ENCODE measurements at places on chromosomes 5 and 9.

DNA sequence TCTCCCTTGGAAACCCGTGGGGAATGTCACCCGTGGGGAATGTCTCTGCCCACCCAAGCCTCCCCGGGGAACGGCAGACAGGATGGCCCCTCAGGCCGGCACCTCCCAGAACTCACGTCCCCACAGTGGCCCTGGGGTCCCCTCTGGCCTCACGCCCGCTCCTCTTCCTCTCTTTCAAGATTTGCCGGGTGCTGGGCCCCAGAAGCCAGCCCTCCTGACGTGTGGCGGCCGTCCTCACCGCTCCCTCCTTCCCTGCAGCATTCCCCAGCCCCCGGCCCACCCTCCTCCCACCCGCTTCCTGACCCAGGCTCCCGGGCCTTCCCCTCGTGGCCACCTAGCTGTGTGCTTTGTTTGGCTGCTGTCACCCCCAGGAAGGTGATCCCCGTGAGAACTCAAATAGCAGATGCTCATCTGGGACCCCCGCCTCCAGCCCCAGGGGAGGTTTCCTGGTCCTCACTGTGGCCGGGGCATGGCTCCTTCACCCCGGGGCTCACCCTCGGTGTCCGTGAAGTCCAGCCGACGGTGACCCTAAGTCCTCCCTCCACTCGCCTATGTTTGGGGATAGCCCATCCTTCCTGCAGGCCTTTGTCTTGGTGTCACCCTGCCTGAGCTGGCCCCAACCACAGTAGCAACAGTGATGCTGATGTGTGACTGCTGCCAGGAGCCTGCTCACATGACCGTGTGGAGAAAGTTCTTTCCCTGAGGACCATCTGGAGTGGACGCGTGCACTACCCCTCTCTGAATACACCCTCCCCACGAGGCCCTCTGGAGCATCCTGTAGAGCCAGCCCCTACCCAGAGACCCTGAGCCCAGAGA is 163.3 kb upstream of the IER5L start:
- peak; percentile 82 for DNase-seq

DNA sequence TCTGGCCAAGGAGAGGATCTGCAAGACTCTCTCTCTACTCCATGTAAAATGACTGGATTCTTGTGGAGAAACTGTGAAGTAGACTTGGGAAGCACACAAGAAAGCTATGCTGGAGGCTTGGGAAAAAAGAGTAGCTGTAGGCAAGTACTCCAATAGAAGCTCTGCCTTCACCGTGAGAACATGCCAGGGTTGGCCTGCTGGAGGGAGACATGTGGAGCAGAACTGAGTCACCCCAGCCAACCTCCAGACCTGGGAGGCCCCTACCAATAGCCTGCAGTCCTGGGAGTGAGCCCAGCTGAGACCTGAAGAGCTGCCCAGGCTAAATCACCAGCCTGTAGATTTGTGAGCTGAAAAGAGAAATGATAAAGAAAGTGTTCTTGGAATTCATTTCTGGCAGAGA is 66.6 kb downstream of the DEPDC1B start:
- peak; percentile 70 for DNase-seq

DNA sequence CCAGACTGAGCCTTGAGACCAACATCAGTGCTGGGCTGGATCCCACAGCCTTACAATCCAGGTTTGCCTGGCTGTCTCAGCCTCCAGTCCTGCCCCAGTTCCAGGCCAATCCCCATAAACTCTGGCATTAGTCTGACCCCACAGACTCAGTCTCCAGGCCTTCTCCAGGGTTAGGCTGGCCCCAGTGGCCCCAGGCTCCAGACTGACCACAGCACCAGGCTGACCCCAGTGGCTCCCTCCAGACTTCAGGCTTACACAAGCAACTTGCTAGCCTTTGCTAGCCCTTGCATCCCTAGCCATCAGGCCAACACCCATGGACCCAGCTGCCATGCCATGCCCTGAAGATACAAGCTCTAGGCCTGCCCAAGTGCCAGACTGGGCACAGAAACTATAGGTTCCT is 1326.0 kb upstream of the C9orf72 start:
- DNase-seq: no peak

- DNase-seq: no peak
Observed at GRCh38 chr9:89872913-89873707, 268.3 kb downstream of the GADD45G start.

GRCh38 chr9:17623965-17624364 is 45.1 kb downstream of the SH3GL2 start:
- no peak for DNase-seq

GRCh38 chr9:114968671-114969070 is 38.3 kb upstream of the TNFSF8 start:
- DNase-seq: no peak

DNA sequence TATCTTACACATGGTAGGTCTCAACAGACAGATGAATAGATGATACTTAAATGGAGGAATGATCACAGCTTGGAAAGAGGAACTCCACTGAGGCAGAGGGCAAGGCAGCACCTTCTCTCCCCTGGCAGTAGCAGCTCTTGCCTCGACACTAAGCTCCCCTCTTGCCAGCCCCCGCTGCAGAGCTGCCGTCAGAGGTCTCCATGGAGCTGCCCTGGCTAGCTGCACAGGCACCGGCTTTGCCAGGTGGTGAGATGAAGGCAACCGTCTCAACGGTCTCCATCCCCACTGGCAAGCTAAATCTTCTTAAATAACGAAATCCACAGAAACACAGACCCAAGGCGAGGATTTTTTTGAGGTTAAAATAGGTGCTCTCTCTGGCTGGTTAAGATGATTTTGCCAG is 81.2 kb downstream of the CRB2 start:
- no peak for DNase-seq

- peak; percentile 18 for DNase-seq
Observed at GRCh38 chr9:125437771-125438221, 176.2 kb downstream of the GAPVD1 start.

DNA sequence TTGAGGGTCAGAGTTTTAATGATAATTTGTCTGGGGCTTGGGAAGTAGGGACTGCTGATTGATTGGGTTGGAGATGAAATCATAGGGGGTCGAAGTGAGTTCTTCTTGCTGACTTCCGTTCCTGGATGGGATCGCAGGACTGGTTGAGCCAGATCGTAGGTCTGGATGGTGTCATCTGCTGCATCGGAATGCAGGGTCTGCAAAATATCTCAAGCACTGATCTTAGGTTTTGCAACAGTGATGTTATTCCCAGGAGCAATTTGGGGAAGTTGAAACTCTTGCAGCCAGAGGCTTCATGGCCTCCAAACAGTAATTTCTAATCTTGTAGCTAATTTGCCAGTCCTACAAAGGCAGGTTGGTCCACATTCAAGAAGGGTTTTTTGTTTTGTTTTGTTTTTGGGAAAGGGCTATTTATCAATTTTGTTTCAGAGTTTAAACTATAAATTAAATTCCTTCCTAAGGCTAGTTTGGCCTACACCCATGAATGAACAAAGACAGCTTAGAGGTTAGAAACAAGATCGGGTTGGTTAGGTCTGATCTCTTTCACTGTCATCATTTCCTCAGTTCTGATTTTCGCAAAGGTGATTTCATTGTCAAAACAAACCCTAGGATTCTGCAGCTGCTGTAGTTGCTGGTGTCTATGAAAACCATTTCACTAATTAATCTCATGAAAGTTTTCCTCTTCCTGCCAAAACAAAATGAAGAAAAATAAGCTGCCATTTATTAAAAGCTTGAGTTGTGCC is 388.0 kb downstream of the TMEM232 start:
- DNase-seq: no peak

DNA sequence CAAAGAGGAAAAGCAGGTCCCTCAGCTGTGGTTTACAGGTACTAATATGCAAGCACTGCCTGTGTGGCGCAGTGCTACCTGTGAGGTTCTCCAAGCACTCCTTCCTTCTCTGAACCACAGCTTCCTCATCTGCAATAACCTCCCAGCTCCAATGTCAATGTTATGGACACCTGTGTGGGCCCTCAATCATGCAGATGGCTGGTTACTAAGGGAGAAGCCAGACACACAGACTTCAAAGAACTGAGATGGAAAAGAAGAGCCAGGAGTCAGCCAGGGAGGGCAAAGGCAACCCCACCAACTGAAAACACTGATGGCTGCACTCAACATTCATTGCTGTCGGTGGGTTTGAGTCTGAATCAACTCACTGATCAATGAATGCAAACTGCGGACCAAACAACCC is 77.7 kb downstream of the NR6A1 start:
- DNase-seq: no peak

- no peak for DNase-seq
Observed at GRCh38 chr9:99569840-99570239, 251.8 kb upstream of the NR4A3 start.

GRCh38 chr5:4880304-4880741 is 259.8 kb upstream of the ADAMTS16 start:
- no peak for DNase-seq

DNA sequence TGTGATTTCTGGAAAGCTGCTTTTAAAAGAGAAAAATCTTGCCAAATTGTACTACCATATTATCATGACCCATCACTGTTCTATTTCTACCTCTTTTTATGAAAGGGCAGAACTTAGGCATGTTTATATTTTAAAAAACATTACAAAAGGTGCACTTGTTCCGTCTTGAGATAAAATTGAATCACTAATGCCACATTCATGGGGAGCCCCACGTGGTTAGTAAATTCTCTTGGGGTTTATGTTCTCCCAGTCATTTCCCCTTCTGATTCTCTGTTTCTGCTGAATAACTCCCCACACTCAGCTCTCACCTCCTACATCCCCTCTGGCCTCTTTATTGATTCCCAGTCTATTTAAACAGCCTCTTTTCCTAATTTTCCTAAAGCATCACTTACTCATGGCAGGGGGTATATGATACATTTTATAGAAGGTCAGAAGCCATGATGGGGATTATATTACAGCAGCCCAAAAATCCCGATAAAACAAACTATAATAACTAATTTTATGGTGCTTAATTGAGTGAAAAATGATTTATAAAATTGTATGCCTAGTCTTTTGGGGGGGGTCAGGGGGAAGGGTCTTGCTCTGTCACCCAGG is 19.7 kb upstream of the VLDLR start:
- DNase-seq: no peak

- no peak for DNase-seq
Observed at GRCh38 chr5:125411071-125411743, 664.8 kb upstream of the ZNF608 start.

GRCh38 chr9:21504894-21505293 is 22.8 kb upstream of the IFNE start:
- DNase-seq: no peak

DNA sequence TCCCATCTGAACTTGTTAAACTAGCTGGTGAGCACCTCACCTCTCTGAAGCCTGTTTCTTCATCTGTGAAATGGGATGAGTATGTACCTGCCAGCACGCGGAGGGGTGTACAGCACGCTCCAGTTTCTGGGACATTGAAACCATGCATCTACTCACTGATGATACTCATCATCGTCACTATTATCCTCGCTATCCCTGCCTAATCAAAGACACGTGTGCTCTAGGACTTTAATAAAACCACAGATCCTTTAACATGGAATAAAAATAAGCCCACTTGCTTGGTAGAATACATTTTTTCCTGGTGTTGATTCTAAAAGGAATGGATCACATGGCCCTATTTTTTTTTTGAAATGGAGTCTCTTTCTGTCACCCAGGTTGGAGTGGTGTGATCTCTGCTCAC is 37.3 kb upstream of the POMT1 start:
- DNase-seq: no peak

DNA sequence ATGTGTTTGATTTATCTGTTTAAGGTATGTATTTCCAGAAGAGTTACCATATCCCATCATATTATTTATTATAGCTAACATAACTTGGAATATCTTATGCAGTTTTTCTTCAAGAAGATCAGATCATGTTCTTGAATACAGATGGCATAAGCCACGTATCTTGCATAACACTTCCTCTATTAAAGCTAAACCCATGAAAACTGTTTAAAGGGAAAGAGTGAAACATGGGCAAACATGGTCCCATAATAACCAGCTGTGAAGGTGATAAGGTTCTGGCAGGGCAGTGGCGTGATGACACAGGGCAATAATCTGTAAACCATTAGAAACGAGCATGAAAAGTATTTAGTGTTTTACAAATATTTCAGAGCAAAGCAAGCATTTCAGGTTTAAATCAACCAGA is 34.2 kb downstream of the EFNA5 start:
- no peak for DNase-seq

- DNase-seq: no peak
Observed at GRCh38 chr5:133253070-133253469, 201.3 kb downstream of the HSPA4 start.

GRCh38 chr5:65668696-65669095 is 43.9 kb downstream of the SHLD3 start:
- DNase-seq: no peak

- DNase-seq: no peak
Observed at GRCh38 chr5:143228597-143229293, 174.7 kb downstream of the NR3C1 start.

GRCh38 chr5:77181173-77181572 is 29.3 kb upstream of the PDE8B start:
- DNase-seq: no peak

- no peak for DNase-seq
Observed at GRCh38 chr5:43569236-43569746, 12.4 kb upstream of the PAIP1 start.

GRCh38 chr5:40360685-40361084 is 319.0 kb upstream of the PTGER4 start:
- DNase-seq: no peak

DNA sequence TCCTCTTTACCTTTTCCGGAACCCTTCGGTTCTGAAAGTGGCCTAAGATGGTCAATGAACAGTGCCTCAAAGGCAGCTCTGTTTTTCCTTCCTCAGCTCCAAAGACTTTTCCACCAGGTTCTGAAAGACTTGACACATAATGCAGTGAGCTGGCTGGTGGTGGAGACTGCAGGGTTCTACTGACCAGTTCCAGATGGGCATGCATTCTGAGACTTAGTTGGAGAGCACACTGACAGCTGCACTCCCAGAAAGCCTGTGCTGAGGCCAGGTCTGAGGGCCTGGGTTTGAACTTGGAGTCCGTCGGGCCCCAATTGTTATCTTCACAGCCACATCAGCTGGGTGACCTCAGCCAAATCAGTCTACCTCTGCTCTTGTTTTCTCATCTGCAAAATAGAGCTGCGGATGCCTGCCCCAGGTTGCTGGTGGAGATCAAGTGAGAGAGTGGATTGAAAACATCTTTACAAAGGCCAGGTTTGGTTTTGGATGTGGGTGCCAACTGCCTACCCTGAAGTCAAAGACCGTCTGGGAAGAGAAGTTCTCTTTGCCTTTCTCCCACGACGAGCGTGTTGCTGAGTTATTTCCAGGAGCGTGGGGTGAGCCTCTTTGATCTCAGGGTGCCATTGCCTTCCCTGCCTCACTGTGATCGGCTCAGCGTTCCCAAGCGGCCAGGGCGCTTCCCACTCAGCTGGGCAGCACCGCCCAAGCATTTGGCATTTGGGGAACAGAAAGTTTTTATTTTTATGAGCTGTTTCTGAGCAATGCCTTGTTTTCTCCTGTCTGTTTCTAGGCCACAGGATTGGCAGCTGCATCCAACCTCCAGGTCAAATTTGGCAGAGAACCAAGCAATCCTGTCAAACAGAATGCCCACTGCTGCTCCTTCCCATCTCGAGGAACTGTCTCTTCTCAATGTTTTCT is 54.9 kb downstream of the RAD23B start:
- no peak for DNase-seq

DNA sequence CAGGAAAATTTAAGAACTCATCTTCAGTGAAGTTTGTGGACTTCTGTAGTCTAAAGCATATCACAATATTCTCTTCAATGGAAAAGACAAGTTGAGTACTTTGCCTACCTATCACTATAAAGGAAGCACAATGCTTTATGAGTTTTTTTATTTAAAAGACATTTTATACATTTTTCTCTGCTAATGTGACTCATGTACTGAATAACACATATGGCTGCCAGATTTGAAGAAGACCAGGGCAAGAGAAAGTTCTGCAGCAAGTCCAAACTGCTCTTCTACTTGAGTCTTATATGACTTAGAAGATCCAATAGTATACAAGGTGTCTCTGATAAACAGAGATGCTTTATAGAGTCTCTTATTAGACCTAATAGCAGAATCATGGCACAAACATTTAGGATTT is 978.4 kb downstream of the TLE4 start:
- DNase-seq: no peak

Measured in right cardiac atrium (tissue), 5 donors.